SJCRH30 (cell line): ENCODE measurements at places on chromosomes 4 and X.

DNA sequence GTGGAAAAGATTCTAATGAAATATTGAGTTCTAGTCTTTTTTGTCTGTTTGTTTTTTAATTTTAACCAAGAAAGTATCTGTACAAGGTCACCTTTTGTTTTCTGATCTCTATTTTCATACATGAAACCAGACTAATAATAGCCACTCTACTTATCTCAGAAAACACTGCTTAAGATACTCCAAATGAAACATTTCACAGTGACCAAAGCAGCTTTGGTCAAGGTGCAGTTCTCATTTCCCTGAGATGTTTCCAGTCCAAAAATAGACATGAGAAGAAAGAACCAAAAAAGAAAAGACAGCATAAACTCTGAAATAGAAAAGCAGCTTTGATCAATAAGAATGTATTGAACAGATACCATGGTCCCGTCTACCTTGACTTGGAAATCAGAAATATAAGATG, 782.8 kb downstream of the RAB28 start:
- DNase-seq: no peak

DNA sequence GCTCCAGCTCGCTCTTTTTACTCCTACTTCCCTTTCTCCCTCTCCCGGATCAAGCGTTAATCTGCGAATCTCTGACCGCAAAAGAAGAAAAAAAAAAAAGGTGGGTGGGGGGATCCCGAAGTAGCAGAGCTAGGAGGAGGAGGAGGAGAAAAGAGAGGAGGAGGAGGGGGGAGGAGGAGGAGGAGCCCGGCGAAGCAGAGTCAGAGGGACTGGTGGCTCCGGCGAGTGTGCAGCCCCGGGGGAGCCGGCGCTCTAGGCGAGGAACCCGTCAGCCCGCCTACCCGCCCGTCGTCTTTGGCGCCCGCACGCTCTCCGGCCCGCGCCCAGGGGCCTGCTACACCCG, at the start of gene NHSL2:
NHSL2 (plus strand) TSS at position 203 of the 343 bp plus-strand sequence.
- no peak for DNase-seq

DNA sequence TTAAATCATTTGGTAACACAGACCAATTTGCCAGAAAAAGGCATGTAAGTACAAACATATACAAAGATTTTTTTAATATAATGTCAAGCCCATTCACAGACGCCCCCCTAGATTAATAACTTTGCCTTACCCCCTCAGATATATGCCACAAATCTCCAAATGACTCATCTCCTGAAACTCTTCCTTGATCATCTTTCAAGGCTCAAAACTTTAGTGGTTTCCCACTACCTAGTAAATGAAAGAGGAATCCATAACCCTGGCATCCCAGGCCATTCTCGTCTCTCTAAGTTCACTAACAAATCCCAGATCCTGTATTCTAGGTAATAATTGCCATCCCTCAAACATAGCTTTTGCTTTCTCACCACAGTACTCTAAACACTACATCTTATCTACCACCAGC, 61.9 kb downstream of the PRSS12 start:
- no peak for DNase-seq

DNA sequence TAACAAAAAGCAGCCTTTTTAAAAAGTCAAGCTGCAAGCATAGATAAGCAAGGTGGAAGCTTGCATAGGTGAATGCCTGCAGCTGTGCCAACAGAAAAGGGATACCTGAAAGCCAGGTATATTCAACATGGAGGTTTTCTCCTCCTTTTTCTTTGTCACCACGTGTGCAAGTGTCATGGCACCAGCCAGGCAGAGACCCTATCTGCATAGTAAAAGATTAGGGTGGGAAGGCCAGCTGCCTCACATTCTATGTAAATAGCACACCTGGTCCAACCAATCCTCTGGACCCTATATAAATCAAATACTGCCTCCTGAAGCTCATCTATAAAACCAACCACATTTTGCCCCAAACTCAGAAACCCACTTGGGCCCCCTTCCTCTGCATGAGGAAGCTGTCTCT, 28.0 kb upstream of the PLK4 start:
- no peak for DNase-seq

DNA sequence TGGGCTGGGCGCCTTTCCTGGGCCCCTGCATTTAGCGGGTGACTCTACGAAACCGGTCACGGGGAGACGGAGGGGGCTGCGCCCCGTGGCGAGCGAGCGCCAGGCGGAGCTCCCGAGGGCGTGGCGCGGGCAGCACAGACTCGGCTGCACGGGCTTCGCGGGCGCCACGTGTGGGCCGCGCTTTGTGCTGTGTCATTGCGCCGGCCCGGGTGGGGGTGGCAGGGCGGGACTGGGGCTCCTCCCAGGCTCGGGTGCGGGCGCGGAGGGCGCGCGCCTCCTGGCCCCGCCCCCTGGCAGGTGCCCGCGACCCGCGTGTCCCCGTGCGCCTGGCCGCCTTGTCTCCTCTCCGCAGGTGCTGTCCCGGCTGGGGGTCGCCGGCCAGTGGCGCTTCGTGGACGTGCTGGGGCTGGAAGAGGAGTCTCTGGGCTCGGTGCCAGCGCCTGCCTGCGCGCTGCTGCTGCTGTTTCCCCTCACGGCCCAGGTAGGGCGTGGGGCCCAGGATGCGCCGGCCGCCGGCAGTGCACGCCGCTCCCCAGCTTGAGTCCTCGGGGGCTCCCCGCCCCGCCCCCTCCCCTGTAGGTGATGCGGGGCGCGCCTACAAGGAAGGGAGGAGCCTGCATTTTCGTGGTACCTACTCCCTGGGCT, 651 bp downstream of the UCHL1 start:
- peak; percentile 63 for DNase-seq

DNA sequence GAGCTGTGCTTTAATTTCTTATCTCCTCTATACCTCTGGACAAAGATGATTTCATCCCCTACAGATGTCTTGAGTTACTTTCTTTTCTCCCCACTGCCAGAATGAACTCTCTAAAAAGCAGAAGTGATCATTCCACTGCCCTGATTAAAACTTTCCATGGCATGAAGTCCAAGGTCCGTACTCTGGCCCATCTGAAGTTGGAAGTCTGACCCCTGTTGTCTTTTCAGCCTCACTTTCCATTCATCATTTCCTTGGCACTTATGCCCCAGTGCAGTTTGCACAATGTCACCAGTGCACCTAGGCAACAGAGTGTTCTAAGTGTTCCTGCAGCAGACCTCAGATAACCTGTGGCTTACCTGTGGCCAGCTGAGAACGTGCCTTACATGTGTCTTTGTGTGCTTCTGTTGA, 242.4 kb downstream of the FRAS1 start:
- no peak for DNase-seq

DNA sequence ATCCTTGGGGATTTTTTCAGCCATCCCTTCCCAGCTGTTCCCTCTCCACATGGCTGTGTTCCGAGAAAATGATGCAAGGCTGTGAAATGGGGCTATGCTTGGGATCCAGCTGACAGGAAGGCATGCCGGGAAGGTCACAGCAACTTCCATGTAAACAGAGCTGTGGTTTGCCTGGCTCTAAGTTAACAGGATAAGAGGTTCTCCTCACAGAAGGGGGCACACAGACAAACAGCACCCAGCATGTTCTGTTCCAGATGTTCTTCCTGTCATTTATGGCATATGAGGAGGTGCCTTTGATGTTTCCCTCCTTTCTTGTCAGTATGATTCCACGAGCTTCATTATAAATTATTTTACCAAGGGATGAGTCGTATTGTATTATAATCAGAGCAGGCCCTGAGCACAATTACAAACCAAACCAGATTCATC, 220.7 kb downstream of the ANTXR2 start:
- DNase-seq: peak; percentile 39

DNA sequence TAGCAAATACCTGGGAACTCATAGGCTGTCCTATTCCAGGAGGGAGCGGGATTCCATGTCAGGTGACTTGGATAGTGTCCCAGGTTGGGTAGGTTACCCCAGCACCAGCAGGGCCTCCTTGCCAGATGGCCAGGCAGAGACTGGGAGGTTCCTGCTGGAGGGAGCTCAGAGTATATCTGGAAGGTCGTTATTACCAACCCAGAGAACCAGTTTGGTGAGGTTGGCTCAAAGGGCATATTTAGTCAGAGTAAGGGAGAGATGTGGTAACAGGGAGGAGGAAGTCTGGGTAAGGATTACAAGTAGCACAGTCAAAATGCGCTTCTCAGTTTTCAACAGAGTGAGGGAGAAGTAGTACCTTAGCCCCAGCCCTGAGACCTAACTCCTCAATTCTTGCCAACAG, 53.3 kb upstream of the LNX1 start:
- DNase-seq: no peak
